Activated CD4-positive, alpha-beta T cell treated with anti-CD3 and anti-CD28 coated beads, Interleukin-2, Interleukin-6, amounts not matched to agents 100 ng/mL and 50 ng/mL, durations not matched to agents 16 hours and 8 hours (primary cell): ENCODE measurements at places on chromosomes 2 and 18.

- no peak for DNase-seq
Observed at GRCh38 chr2:235157746-235158482, 206.1 kb downstream of the SH3BP4 start.

- DNase-seq, result no peak
Observed at GRCh38 chr2:228430986-228431385, 249.5 kb upstream of the SPHKAP start.

DNA sequence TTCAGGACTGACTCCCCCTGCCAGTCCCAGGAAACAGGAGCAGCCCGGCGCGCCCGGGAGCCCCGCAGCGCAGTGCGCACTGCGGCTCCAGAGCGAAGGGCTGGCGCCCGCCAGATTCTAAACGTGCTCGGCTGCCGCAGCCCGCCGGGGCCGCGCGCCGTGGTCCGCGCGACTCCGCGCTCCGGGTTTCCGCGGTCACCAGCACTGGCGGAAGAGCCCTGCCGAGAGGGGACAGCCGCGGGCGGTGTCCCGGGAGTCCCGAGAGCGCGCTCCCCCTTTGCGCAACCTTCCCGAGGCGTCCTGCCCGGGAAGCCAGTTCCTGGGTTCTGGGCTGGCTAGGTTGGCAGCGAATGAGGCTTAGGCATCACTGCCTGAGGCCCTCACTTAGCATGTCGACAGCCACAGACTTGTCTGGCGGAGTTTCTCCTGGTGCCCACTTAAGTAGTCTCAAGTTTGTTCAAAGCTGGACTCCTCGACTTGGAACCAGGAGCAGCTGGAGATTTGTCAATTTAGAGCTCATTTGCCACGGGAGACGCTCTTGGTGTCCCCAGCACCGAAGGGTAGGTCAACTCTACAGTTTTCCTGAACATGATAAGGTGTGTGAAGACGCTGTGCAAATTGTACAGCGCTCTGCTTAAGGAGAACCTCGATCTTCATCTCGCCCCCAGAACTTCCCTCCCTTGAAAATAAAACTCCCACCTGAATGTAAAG lies 1.5 kb upstream of the VSNL1 start:
- peak; percentile 3 for DNase-seq

- DNase-seq, result no peak
Observed at GRCh38 chr18:40485318-40485717, 1469.7 kb upstream of the PIK3C3 start.

- no peak for DNase-seq
Observed at GRCh38 chr2:154681741-154682140, 16.8 kb upstream of the KCNJ3 start.

DNA sequence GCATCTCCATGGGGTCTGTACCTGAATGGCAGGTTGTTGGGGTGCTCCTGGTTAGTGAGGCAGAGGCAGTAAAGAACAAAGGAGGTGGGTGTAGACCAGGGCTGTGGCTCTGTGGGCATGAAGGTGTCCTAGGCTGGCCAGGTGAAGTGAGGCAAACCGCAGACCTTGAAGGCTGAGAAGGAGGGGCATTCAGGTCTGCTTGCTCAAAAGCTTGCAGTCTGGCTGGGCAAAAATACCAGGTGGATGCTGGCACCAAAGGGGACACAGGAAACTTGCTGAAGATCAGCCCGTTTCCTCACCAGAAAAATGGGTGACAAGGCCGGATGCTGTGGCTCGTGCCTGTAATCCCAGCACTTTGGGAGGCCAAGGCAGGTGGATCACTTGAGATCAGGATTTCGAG lies 6.7 kb upstream of the B3GNT2 start:
- no peak for DNase-seq

DNA sequence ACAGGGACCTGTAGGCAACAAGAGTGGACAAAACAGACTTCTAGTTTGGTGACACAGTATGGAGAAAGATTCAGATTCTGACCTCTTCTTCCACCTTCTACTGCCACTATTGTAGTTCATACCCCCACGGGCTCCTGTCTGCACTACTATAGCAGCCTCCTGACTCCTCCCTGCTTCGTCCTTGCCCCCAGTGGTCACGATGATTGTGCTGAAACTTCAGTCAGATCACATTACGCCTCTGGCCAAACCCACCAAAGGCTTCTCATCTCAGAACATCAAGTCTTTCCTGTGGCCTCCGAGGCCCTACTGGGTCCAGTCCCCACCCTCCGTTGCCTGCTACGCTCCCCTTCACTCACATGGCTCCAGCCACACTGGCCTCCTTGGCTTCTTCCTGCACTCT lies 147.6 kb downstream of the CYP26B1 start:
- no peak for DNase-seq

GRCh38 chr2:222952204-222952603 lies 91.4 kb downstream of the ACSL3 start:
- no peak for DNase-seq

DNA sequence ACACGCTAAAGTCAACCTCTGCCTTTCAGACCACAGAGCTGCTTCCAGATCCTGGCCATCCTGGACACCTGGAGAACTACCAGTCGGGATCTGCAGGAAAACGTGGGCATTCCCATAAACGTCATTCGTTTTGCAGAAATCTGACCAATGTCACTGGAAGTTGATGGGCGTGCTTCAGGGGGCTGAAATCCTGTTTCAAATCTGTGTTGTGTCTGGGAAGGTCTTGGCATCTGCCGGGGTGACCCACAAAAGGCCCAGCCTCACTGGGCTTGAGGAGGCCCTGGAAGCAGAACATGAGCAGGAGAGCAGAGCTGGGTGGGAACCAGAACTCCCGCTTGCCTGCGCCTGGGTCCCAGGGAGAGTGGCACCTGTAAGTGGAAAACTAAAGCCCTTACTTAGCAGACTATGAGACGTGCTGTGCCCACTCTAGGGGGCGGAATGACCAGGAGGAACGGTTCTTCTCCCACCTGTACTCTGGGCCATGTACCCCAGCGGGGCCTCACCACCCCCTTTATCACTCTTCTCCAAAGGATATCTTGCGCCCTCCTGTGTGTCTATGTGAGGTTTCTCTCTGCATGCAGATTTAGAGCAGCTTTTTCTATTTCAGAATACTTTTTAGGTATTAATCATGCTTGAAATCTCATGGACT lies 200.9 kb downstream of the FAM210A start:
- no peak for DNase-seq

GRCh38 chr2:28749526-28749925 lies 2.1 kb upstream of the PPP1CB start:
- DNase-seq, result no peak
